Midbrain (tissue), 1 donor: ENCODE measurements at places on chromosomes 5 and 9.

GRCh38 chr5:95760273-95761191 lies 29.4 kb downstream of the RHOBTB3 start:
- no peak for DNase-seq

DNA sequence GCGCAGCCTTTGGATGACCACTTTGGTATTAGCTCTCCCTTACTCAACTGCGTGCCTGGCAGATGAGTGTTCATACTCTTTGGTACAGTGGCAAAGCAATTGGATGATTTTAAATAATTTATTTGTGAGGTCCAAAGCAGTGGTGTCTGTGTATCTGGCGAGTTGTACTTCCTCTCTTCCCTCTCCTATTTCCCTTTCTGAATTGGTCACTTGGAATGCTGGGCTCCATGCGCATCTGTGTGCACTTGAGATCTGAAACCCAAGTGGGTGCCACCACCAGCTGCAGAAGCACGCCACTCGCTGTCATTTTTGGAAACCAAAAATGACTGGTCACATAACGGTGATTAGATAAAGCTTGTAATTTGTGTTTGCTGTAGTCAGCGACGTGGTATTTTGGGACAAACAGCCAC lies 386.0 kb upstream of the KLF4 start:
- DNase-seq: no peak

- no peak for DNase-seq
These were observed 106.7 kb upstream of the CPEB4 start for GRCh38 chr5:173781432-173781815.

GRCh38 chr5:180668835-180669596 lies 19.6 kb upstream of the FLT4 start:
- no peak for DNase-seq

- DNase-seq: no peak
These were observed 45.7 kb downstream of the MARCHF3 start for GRCh38 chr5:126984632-126985031.
